HT1080 (cell line): ENCODE measurements at places on chromosomes 1 and 21. TPM values are rescaled to one million over a fixed set of nuclear protein-coding genes. Genes with fewer than 3 reads are reported as not detected.
A peak's percentile ranks its signal among the peaks of the same experiment; 100 is the strongest.

KIF21B gene
- 4.7 and 5.2 TPM in 2 replicates for total RNA-seq

TEDDM1 gene
- not detected in 2 replicates for total RNA-seq

PRKCZ gene
- 0.17 TPM in 1 of 2 replicates, not detected in the other for total RNA-seq

SLAMF9 gene
- 10.7 and 15.9 TPM in 2 replicates for total RNA-seq

ELAPOR1 gene
- 0.73 and 1.3 TPM in 2 replicates for total RNA-seq

CALML6 gene
- not detected in 2 replicates for total RNA-seq

CD101 gene
- total RNA-seq = 0.03 and 0.06 TPM in 2 replicates

LDLRAD1 gene
- total RNA-seq = not detected in 2 replicates

CFHR2 gene
- not detected in 2 replicates for total RNA-seq

NPR1 gene
- 0.02 and 0.03 TPM in 2 replicates for total RNA-seq

LRRC39 gene
- total RNA-seq = not detected in 2 replicates

PPM1J gene
- total RNA-seq = 0.27 and 0.59 TPM in 2 replicates

MYCL gene
- 0.40 and 5.6 TPM in 2 replicates for total RNA-seq

DNA sequence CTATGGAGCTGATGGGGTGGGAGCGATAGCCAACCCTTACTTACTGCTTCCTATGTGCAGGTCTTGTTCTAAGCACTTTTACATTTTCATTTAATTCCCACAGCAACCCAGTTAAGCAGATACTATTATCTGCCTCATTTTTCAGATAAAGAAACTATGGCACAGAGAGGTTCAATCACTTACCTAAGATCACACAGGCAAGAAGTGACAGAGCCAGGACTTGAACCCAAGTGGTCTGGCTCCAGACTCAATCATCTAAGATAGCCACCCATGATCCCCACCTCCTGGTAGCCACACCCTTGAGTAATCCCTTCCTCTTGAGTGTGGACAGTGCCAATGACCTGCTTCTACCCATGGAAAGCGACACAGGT is 23.2 kb upstream of the IFNAR1 start:
- no peak for DNase-seq

DNA sequence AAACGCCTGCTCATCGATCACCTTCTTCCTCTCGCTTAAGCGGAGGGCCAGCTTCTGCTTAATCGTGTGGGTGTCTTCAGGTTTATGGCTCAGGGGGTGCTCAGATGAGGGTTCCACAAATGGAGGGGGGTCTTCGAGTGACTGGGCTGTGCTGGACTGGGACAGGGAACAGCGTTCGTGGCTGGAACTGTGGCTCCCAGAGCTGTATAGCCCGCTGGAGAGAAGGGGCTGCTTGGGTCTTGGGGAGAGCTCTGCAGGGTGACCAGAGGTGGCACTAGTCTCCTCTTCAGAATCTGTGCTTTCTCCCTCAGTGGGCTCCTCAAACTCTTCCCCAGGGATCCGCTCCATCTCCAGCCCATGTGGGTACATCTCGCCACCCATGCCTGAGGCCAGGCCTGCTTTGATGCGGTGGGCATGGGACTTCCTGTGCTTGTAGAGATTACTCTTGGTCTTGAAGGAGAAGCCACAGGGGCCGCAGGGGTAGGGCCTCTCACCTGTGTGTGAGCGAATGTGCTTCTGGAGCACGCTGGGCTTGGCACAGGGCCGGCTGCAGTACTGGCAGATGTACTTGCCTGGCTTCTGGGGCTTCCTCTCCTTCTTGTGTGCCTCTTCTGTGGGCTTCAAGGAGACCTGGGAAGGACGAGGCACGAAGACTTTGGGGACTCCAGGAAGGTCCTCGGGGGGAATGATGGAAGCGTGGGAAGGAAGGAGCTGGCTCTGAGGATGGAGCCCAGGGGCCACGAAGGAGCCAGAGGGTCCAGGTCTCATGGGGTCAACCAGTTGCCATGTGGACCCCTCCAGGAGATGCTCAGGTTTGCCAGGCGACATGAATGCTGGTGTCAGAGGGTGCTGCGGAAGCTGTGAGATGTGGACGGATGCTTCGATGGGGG is 99.4 kb upstream of the EDN2 start:
- no peak for DNase-seq

DNA sequence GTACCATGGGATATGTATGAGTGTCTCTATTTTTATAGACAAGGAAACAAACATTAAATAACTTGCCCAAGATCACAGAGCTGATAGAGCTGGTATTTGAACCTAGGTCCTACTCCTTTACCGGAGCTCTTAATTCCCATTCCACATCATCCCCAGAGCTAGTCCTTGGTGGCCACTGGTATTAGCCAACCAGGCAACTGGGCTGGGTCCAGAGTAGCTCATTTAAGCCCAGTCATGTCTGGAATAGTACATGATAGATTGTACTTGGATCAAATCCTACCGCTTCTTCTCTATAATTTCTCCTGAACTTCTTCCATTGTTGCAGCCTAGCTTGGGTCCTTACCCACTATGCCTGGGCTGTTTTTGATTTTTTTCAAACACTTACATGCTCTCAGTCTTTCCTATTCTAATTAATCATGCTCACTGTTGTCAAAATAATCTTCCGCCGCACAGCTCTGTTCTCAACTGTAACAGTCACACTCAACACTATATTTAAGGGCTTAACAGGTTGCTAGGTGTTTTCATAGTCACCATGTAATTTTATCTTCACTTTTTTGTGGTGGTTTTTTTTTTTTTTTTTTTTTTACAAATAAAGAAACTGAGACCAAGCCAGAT is 80.2 kb downstream of the COLGALT2 start:
- no peak for DNase-seq

GRCh38 chr1:11499601-11500331 is 20.8 kb downstream of the DISP3 start:
- DNase-seq = no peak

DNA sequence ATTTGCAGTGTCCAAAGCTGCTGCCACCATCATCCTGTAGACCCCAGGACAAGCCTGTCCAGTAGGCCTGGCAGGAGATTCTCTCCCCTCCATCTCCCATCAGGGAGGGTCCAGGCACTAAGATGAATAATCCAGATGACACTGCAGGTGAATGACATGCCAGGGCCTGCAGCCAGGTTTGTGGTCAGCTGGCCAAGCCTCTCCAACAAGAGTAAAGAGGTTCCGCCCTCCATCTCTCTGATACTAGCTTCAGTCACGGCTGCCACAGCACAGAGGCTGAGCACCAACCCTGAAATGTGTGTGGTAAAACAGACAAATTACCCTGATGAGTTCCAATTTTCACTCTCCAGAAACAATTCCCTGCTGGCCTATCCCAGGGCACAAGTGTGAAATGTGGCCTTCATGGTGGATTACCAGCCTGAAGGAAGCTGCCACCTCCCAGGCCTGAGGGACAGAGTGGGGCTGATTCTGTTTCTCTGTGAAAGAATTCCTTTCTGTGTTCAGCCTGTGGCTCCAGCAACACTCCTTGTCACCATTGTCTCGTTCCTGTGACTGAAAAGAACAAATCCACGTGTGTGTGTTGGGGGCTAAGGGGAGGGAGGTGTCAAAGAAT is 19.9 kb upstream of the LHX4 start:
- no peak for DNase-seq

GRCh38 chr1:179089827-179090482 is 8.1 kb downstream of the TOR3A start:
- no peak for DNase-seq

GRCh38 chr1:153670859-153671627 is at the start of gene ILF2:
TSS of gene ILF2 (minus strand) at chr1:153670993. CDS start at chr1:153670922, 71 bp downstream.
- peak; percentile 100 for DNase-seq

- DNase-seq = no peak
Measured at GRCh38 chr1:145887631-145888030, 2.0 kb upstream of the ANKRD35 start.

GRCh38 chr1:104294259-104294658 is 544.6 kb downstream of the AMY1C start:
- no peak for DNase-seq

DNA sequence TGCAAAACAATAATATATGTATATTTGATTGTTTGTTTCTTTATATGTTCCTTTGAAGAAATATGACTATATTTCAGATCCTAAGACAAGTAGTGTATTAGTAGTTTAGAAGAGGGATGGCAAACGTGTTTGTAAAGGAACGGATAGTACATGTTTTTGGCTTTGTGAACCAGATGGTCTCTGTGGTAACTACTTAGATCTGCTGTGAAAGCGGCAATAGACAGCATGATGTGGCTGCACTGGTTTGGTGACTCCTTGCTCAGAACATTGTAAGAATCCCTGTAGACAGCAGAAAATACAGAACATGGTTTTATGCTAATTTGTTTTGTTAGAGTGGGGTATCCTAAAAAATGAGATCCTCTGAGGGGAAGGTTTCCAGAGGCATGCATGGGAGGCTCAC is 3.1 kb downstream of the ACADM start:
- DNase-seq = no peak

- DNase-seq = no peak
Measured at GRCh38 chr1:99532276-99532580, 113.7 kb upstream of the PALMD start.

DNA sequence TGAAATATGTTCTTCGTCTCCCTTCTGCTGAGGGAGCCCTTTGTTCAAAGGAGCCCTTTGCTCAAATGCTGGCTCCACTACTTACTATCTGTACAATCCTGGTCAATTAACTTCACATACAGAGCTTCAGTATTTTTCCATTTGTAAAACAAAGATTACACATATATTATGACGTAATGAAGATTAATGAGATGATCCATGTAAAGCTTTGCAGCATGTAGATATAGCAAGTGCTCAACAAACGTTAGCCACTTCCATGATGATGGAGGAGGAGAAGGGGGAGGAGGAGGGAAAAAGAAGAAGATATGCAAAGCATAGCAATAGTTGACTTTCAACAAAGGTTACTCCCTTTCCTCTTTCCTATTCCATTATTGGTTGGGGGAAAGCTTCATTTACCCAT is 10.1 kb upstream of the DDAH1 start:
- no peak for DNase-seq

DNA sequence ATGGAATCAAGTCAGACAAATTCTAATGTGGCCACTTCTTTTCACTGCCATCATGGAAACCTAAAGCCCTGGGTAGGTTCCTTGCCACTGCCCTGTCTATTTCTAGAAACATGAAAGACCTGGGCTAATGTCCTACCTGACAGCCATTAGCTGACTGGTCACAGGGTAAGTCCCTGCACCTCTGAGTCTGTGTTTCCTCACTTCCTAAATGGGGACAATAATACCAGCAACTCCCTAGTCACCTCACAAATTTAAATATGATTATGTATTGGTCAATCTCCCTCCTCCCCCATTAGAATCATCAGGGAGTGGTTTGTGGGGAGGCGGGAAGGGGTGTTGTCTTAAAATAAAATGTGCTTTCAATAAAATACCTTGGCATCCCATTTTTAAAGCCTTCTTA is 2.2 kb downstream of the CREG1 start:
- DNase-seq = no peak

DNA sequence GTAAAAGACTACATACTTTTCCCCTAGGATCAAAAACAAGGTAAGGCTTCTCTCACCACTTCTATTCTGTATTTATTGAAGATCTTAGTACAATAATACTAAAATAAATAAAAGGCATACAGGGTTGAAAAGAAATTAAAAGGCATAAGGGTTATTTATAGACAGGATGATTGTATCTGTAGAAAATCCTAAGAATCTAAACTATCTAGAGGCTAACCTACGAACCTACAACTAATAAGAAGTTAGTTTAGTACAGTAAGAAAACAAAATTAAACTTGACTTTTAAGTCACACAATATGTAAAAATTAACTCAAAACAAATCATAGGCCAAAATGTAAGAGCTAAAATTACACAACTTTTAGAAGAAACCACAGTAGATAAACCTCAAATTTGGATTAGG is 50.4 kb upstream of the ADAM30 start:
- DNase-seq = no peak

DNA sequence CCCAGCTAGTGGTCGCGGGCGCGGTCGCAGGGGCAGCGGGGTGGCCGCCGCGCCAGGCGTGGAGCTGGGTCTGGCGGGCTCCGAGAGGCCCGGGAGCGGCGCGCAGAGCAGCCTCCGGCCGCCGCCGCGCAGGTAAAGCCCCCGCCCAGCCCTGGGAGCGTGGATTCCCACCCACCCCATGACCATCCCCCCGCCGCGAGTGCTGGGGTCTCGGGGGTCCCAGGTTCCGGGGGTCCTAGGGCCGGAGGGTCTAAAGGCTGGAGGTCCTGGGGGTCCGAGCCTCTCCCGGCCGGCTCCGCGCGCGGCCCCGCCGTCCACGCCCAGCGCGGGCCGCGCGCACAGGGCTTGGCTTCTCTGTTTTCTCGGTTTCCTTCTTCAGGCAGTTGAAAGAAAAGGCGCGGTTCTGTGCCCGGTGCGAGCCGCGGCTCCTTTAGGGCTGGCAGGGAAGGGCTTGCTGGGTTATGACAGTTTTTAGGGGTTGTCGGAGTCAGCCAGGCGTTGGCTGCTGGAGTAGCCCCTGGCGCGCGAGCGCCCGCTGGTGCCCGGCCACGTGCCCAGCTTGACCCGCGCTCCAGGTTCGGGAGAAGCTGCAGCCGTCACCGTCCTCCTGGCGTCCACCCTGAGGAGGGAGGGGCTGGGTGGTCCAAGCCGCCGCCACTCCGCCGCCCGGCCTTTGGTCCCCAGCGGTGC is 359 bp downstream of the LRRC3 start:
- no peak for DNase-seq

- no peak for DNase-seq
Measured at GRCh38 chr1:62386351-62387121, 50.3 kb upstream of the USP1 start.

- no peak for DNase-seq
Measured at GRCh38 chr1:97853221-97853620, 67.6 kb downstream of the DPYD start.

- no peak for DNase-seq
Measured at GRCh38 chr1:2082064-2082463, 31.9 kb downstream of the PRKCZ start.

DNA sequence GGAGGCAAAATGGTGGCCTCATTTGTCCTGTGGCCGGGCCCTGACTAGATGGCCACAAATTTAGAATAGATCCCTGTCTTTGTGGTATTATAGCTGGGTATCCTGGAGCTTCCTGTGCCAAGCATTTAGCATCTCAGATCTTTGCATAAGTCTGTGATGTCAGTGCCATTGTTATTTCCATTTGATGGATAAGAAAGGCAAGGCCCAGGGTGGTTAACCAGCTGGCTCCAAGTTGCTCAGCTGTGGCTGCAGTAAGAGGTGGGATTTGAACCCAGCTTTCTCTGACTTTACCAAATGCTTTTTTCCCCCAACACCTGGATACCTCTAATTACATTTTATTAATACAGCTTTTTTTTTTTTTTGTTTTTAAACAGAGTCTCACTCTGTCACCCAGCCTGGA is 11.7 kb upstream of the TNFRSF8 start:
- DNase-seq = no peak

DNA sequence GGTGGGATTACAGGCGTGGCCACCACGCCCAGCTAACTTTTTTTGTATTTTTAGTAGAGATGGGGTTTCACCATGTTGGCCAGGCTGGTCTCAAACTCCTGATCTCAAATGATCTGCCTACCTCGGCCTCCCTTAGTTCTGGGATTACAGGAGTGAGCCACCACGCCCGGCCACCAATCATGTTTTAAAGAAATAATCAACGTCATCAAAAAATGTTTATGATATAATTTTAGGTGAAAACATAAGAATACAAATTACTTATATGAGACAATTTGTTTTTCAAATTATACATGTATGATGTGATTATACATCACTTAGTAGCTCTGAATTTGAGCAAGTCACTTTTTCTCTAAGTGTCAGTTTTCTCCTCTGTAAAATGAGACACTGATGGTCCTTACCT is 31.6 kb upstream of the SSBP3 start:
- no peak for DNase-seq
